ENCODE measurements at places on chromosomes 2 and 18.

DNA sequence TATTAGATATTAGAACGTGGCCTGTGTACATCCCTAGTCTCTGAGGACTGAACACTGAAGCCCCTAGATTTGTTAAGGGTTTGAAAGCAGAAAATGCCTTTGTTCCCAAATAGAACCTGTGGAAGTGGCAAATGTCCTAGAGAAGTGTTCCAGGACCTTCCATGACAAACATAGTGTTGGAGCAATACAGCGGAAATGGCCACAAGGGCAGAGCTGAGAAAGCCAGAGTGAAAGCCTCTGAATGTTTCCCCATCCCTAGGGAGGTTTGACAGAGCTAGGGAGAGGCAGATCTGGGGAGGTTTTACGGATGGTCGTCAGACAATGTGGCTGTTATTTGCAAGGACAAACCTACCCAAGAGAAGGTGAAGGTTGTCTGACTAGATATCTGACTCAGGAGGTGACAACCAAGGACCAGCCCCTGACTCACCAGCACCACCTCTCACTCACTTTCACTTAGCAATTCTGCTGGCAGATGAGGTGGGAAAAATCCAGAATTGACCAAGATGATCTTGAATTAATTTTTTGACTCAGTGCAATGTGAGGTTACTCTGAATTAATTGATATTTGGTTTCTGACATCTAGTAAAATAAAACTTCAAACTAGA is 24.1 kb downstream of the RBM43 start:
- no peak for DNase-seq

GRCh38 chr2:109438773-109439389 is 174.9 kb downstream of the SEPTIN10 start:
- DNase-seq, result no peak

DNA sequence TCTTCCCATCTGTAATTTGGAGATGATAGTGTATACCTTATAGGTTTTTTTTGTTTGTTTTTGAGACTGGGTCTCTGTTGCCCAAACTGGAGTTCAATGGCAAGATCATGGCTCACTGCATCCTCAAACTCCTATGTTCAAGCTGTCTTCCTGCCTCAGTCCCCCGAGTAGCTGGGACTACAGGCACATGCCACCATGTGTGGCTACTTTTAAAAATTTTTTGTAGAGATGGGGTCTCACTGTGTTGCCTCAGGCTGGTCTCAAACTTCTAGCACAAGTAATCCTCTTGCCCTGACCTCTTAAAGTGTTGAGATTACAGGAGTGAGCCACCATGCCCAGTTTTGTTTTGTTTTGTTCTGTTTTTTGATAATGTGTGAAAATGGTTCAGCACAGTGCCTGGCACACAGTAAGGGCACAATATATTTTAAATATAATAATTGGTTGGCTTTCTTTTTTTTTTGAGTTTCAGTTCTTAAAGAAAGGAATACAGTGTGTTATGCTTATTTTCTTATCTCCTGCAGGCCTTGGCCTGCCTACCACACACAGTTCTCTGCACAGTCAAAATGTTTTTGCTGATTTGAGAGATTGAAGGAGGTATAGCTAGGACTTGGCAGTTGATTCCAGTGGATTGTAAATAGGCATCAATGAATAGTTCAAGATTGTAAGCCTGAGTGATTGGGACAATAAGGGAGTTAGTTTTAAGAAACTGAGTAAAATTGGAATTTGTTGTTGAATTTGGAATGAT is 6.1 kb downstream of the ACTR3 start:
- no peak for DNase-seq

DNA sequence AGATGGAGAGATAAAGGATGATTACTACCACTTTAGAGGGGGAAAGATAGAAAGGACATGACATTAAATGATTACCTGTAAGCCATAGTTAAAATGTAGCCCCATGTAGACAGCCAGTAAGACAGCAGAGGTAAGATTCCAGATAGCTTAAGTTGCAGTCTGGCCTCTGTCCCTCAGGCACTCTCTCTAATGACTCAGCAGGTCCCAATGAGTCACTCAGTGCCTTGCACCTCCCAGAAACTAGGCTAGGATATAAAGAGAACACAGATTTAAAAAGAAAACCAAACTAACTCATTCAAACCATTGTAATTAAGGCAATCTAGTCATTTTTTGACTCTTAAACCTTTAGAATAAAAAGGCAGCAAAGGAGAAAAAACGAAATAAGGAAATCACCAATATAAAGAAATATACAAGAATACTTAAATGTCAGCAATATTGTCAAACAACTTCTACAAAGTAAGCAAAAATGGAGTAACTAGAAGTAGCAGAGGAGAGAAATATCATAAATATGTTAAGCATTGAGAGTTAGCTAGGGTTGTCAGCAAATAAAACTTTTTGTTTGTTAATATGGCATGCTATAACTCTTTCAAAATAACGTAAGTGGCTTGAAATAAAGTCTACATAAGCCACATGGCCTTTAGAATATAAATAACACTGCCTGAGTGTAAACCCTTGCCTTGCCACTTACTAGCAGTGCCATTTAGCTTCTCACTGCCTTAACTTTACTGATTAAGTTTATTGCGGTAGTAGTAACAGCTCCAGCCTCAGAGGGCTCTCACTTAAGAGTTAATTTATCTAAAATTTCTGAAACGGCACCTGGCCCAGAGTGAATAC is 48.5 kb downstream of the SOCS6 start:
- DNase-seq, result no peak

GRCh38 chr2:14533131-14533757 is 99.3 kb upstream of the LRATD1 start:
- no peak for DNase-seq

DNA sequence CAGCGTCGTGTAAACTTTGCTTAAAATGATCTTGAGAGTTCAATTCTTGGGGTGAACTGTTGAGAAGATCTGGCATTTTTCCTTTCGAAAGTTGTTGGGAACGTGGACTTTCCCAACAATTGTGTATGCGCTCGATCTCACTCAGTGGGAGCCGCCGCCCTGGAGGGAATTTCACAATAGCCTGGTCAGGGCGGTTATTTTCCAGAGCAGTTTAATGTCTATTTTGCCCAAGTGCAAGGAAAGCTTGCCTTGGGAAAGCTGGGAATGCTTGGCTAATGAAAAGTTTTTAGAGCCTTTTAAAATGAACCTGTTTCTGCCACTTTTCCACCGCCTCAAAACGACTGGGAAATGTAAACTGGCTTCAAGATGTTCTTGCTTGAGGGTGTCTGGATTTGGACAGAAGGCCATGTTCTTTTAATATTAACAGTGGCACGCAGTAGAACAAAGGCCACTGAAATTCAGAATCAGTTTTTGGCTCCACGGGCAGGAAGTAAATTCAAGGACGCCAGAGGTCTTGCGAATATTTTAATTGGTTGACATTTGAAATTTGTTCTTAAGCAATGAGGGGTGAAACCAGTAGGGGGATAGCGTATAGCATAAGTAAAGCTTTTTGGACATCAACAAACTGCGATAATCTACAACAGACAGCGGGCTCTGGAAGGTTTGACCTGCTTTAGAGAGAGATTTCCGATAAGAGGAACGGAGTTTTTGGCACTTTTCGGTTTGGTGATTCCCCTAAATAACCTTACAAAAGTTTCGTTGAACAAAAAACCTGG is 1.2 kb downstream of the CFLAR start:
- peak; percentile 67 for DNase-seq

GRCh38 chr2:176114120-176114929 is 2.3 kb upstream of the HOXD10 start:
- DNase-seq, result no peak

GRCh38 chr2:3779496-3780049 is 76.2 kb downstream of the DCDC2C start:
- DNase-seq, result no peak

DNA sequence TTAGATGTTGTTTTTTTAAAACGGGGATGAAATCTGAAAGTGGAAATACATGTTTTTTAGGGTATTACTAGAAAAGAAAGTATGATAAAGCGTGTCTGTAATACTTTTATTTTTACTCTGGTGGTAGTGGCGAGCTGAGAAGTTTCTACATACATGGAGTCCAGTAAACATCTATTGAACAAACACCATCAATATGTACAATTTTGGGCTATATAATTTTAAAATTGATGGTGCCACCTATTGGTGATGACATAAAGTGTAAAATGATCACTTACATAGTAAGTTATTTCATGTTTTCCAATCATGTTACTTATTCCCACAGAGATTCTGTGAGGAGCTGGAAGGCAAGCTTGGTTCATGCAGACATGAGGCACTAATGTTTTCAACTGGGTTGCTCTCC is 31.5 kb upstream of the NFE2L2 start:
- no peak for DNase-seq

DNA sequence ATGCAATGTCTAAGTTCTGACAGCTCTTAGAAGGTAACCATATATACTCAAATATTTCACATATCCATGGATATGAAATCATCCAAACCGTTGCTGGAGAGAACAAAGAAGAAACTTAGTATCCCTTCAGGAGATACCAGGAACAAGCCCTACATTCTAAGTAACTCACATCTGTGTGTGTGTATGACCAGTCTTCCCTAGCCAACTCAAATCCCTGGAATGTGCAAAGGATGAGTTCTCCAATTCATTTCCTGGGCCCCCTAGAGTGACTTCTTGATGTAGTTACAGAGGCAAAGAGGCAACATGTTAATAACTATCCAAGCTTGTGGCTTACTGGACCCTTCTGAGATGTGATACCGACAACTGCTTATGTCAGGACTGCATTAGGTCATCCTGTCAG is 20.1 kb downstream of the TPGS2 start:
- DNase-seq, result no peak

GRCh38 chr2:161586517-161587167 is 37.6 kb upstream of the SLC4A10 start:
- DNase-seq, result no peak

GRCh38 chr2:144004742-144005141 is 515.2 kb downstream of the ZEB2 start:
- no peak for DNase-seq

GRCh38 chr2:44786045-44786816 is 155.3 kb upstream of the SIX3 start:
- no peak for DNase-seq

DNA sequence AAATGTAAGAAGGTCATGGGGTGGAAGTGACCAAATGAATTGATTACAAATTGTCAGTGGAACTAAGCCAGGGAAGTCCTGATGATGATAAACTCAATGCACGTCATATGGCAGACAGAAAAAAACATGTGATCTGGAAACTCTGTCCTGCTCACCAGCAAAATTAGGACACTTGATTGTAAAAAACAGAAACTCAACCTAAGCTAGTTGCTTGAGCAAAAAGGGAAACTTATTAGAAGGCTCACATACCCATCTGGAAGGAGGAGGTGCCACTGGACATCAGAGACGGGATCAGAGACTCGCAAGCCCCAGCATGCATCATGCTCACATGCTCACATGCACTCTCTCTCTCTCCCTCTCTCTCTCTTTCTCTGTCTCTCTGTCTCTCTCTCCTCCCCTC is 96.8 kb downstream of the SP3 start:
- no peak for DNase-seq

Measured in T-helper 2 cell treated with Interferon-gamma antibody and Interleukin-4, amounts not matched to agents 5 μg/mL and 100 μg/mL, for 36 hours (primary cell).